ENCODE measurements at places on chromosomes 16 and 17. TPM values are rescaled to one million over a fixed set of nuclear protein-coding genes. Genes with fewer than 3 reads are reported as not detected.

Gene DNAH17
- total RNA-seq: not detected

Gene OR1F1
- not detected for total RNA-seq

Gene THUMPD1
- 58.2 TPM for total RNA-seq

Gene MYH13
- total RNA-seq: not detected

Gene BTBD17
- not detected for total RNA-seq

All from fibroblast of the aortic adventitia (primary cell).